Left renal cortex interstitium (tissue), 4 donors: ENCODE measurements at places on chromosomes 7 and 10.

DNA sequence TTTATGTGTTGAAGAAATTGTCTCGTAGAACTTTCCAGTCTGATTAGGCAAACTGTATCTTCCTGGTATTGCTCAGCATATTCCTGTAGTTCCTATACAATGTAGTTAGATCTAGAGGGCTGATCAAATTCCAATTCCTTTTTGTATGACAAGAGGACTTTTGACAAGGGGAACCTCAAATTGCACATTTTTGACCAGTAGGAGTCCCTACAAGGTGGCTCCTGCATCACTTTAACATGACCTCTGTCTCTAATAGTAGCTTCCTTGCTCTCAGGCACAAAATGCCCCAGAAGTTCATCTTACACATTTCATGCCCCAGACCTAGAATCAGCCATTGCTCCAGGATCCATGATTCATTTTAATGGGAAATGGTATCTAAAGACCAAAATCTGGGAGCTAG is 18.7 kb downstream of the HERPUD2 start:
- DNase-seq: no peak

DNA sequence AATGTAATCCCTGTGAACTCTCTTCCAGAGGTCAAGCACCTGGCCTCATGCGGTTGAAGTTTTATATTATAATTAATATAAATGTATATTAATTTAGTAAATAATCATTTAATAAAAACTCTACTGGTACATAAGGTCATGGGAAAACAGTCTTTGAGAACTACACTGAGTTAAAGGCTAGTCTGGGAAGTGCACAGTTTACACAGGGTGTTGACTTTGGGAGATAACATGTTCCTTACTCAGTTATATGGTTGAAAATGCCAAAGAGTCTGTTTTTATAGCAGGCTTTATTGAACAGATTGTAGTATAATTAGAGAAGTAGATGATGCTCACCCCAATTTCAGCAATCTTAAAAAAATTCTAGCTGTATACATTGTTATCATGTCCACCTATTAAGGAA is 735.9 kb downstream of the GATA3 start:
- DNase-seq: no peak

GRCh38 chr7:94834359-94834758 is 73.0 kb upstream of the PPP1R9A start:
- no peak for DNase-seq

GRCh38 chr7:108094346-108094745 is 35.8 kb downstream of the LAMB4 start:
- no peak for DNase-seq

- DNase-seq: no peak
Measured at GRCh38 chr7:150830937-150831336, 21.4 kb upstream of the AOC1 start.

- no peak for DNase-seq
Measured at GRCh38 chr7:98875501-98875900, 2.8 kb upstream of the TRRAP start.

DNA sequence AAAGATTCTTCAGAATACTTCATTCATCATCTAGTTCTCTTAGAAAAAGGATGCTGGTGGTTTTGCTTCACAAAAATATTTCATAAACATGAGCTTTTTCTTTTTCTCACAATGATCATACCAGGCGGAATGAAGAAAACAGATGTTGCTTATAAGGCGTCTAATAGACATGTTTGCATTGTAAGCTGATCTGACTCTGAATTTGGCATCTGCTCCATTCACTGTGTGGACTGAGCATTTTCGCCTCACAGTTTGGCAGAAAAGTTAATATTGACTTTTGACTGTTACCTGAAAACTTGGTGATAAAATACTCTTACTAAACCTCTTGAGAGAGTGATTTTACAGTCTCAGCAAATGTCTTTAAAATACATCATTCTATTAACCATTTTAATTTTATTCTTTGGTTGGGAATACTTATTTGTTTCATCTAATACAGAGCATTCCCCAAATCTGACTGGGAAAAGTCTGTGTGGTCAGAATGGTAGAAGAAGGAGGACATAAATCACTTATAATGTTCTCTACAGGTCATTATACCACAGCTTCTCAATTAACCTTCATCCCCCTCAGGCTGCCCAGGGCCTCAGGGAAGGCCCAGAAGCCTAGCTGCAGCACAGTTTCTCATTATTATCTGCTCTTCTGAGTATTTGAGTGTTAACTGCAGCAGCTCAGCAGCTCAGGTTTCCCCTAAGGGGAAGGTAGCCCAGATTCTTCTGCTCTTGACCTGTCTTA is 121.6 kb upstream of the KAT6B start:
- DNase-seq: peak; percentile 29

DNA sequence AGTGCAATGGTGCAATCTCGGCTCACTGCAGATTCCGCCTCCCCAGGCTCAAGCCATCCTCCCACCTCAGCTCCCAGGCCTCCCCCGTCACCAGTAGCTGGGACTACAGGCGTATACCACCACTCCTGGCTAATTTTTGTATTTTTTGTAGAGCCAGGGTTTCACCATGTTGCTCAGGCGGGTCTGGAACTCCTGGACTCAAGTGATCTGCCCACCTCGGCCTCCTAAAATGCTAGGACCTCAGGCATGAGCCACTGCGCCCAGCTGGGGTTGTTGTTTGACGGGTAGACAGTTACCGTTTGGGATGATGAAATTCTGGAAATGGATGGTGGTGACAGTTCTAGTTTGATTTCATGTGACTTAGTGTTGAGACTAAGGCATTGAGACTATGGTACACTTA is 15.3 kb downstream of the CALML3 start:
- no peak for DNase-seq

GRCh38 chr10:123149162-123149567 is 1.2 kb downstream of the HMX2 start:
- no peak for DNase-seq
